ENCODE measurements at places on chromosomes 11 and 22. TPM values are rescaled to one million over a fixed set of nuclear protein-coding genes. Genes with fewer than 3 reads are reported as not detected.

GRCh38 chr11:65002706-65003105, 5.9 kb upstream of the BATF2 start:
- no peak overlapping the region for H3K27ac ChIP-seq
- no peak for DNase-seq
- H3K4me3 ChIP-seq = no peak overlapping the region
- H3K27me3 ChIP-seq = no peaks in the 10 kb centered on the region

GRCh38 chr11:73193251-73194033, 24.6 kb upstream of the P2RY2 start:
- H3K4me3 ChIP-seq = no peak overlapping the region
- no peaks in the 10 kb centered on the region for H3K27me3 ChIP-seq
- peaks cover 12% of the 10 kb centered on the region for H3K4me1 ChIP-seq
- no peaks in the 10 kb centered on the region for H3K36me3 ChIP-seq

- peak overlapping the region; percentile 55 for H3K4me3 ChIP-seq
- H3K27me3 ChIP-seq = no peaks in the 10 kb centered on the region
Observed at GRCh38 chr22:29580200-29580810, 608 bp downstream of the NIPSNAP1 start.

Gene ANKK1
- 0.18 TPM for polyA plus RNA-seq

- H3K27ac ChIP-seq = no peak overlapping the region
- H3K4me1 ChIP-seq = no peaks in the 10 kb centered on the region
- no peak for DNase-seq
- no peaks in the 10 kb centered on the region for H3K27me3 ChIP-seq
Observed at GRCh38 chr11:8823174-8823742, 87.7 kb upstream of the AKIP1 start.

DNA sequence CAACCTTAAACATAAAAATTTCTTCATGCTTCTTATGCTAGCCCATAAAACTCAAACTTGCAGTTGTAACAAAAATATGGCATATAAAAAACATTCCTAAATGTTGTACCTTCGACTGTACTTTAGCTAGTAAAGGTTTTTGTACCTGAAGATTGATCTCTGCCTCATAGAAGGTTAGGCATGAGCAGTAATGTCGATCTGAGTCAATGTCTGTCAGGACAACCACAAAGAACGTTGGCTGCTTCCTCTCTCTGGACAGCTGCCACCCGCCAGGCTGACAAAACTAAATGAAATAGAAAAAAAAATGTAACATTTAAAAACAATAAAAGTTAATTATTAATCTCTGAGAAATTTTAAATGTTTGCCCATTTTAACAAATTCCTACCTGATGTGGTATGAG, 251.3 kb downstream of the SBF2 start:
- no peaks in the 10 kb centered on the region for H3K27me3 ChIP-seq
- H3K36me3 ChIP-seq = no peaks in the 10 kb centered on the region
- H3K4me1 ChIP-seq = no peaks in the 10 kb centered on the region
- H3K27ac ChIP-seq = no peak overlapping the region

DNA sequence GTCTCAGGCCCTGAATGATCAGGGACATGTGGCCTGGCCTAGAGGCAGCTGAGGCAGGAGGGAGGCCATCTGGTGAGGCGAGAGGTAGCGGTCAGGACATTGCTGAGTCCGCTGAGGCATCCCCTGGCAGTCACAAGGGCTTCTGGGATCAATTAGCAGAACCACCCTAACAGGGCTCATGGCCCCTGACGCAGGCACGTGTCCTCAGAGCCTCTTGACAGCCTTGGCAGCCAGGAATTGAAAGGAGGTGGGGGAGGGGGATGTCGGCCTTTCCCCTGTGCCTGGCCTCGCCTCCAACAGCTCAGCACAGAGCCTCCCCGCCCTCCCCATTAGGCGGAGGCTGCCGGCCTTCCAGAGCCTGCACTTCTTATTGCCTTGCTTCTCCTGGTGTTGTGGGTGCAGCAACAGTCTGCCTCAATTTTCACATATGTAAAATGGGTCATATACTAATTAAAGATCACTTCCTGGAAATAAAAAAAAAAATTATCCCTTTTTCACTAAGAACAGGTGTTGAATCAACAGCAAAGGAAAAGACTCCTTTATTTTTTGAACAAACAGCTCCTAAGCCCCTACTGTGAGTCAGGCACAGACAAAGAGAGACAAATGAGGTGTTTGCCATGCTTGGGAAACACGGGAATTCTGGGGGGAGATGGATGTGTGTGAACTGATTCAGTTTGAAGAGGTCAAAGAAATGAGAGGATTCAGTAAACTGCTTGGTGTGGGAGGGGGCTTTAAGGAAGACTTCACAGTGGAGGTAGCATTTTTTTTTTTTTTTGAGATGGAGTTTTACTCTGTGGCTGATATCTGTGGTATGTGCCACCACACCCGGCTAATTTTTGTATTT, 55.3 kb downstream of the NFAM1 start:
- H3K27ac ChIP-seq = no peak overlapping the region
- H3K36me3 ChIP-seq = no peaks in the 10 kb centered on the region
- H3K4me3 ChIP-seq = no peak overlapping the region
- H3K4me1 ChIP-seq = no peaks in the 10 kb centered on the region
- peak; percentile 91 for DNase-seq

GRCh38 chr11:93028960-93029522, 59.6 kb downstream of the MTNR1B start:
- no peaks in the 10 kb centered on the region for H3K27me3 ChIP-seq
- no peak for DNase-seq
- H3K4me3 ChIP-seq = no peak overlapping the region
- H3K4me1 ChIP-seq = no peaks in the 10 kb centered on the region

DNA sequence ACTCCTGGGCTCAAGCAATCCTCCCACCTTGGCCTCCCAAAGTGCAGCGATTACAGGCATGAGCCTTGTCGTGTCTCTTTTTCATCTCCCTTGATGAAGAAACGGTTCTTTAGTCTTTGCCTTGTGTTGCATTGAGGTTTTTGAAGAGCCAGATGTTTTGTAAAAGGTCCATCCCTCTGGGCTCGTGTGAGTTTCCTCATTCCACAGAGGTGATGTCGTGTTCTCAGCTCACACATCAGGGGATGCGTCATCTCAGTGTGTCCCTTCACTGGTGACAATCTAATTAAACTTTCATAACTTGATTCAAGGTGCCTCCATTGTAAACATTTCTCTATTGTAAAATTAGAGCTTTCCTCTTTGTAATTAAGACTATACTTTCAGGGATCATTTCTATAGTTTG, 29.7 kb upstream of the TEF start:
- H3K4me1 ChIP-seq = no peaks in the 10 kb centered on the region
- H3K4me3 ChIP-seq = no peak overlapping the region
- H3K36me3 ChIP-seq = peaks cover 32% of the 10 kb centered on the region
- no peak overlapping the region for H3K27ac ChIP-seq

GRCh38 chr11:40027720-40028119, 1431.7 kb downstream of the LRRC4C start:
- no peak overlapping the region for H3K4me3 ChIP-seq
- peaks cover 4% of the 10 kb centered on the region for H3K4me1 ChIP-seq
- H3K27me3 ChIP-seq = no peaks in the 10 kb centered on the region
- no peaks in the 10 kb centered on the region for H3K36me3 ChIP-seq

Gene DNAJB7
- 0.54 TPM for polyA plus RNA-seq

DNA sequence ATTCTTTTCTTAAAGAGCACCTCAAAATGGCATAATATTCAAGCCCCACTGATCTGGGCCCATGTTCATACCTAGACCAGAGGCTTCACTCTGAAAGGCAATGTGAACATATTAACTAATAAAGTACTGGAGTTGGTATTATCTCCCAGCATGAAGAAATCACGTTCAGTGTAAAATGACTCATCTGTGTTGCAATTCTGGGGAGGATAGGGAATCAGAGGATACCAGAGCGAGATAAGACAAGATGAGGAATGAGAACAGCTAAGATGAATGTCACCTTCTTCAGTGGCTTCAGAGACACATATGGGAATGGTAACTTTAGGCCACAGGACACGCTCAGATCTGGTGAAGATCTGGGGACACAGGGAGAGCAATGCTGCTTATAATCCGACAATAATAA, 121.1 kb downstream of the NTM start:
- H3K4me1 ChIP-seq = peaks cover 4% of the 10 kb centered on the region
- H3K36me3 ChIP-seq = no peaks in the 10 kb centered on the region
- H3K4me3 ChIP-seq = no peak overlapping the region
- H3K27me3 ChIP-seq = no peaks in the 10 kb centered on the region
- no peak overlapping the region for H3K27ac ChIP-seq

Gene LZTR1
- 38.0 TPM for polyA plus RNA-seq

- H3K27ac ChIP-seq = no peak overlapping the region
- H3K27me3 ChIP-seq = no peaks in the 10 kb centered on the region
- no peaks in the 10 kb centered on the region for H3K4me1 ChIP-seq
- DNase-seq = no peak
Observed at GRCh38 chr11:120811731-120812130, 212.2 kb upstream of the TBCEL start.
